ENCODE measurements at places on chromosomes 5 and 9.
A peak's percentile ranks its signal among the peaks of the same experiment; 100 is the strongest.

- DNase-seq: no peak
These were observed 244.4 kb upstream of the TUT7 start for GRCh38 chr9:86598411-86599239.

DNA sequence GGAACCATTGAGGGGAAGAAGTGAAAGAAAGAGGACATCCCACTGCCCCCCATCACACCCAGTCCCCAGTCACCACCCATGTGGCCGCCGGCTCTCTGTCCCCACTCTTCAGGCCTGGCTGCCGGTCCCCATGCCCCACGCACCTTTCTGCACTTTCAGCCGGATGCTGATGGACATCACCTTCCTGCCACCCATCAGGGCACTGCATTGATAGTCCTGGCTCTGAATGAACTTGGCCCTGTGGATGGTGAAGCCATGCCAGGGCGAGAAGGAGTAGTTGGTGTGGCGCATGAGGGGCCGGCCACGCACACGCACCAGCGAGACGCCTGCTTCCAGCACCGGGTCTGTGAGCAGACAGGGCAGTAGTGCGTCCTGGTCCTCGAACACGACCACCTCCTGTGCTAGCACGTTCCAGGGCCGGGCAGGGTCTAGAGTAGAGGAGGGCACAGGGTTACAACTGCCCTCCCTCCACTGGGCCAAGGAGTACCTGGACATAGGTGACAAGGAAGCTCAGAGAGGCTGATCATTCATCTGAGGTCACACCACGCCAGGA is 6.4 kb downstream of the CSF1R start:
- DNase-seq: no peak

DNA sequence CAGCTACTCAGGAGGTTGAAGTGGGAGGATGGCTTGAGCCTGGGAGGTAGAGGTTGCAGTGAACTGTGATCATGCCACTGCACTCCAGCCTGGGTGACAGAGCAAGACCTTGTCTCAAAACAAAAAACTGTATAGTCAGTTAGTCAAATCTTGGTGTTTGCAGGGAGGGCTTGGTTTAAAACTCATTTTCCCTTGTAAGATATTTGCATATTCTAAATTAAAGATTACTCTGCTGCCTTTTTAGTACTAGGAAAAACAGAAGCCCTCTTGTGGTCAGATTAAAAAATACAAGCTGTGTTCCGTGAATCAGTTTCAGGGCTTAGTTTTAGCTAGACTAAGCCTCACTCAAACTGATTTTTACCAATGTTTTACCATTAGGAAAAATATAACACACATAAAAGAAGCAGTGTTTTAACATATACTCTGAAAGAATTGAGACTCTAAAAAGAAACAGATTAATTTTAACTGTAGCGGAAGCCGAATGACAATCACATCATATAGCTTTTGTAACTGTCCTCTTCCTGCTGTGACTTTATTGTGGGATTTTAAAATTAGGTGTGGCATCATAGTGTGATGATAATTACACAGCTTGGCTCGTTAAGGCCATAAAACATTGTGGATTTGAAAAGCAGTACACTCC is 84.9 kb upstream of the BASP1 start:
- peak; percentile 15 for DNase-seq

DNA sequence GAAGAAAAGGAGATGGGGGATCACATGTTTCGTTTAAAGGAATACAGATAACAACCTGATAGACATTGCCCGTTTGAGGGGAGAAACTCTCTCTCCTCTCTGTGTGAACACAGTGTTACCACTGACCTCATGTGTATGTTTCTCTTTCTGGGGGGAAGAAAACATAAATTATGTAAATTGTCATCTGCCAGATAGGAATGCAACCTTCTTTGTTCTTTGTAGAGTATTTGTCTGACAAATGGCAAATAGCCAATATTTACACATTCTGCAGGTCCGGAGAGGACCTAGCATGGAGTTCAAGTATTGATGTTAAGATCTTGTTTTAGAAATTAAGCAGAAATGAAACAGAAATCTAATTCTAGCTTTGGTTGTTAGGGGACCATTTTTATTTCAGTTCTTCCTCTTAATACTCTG is 276.3 kb downstream of the SAXO1 start:
- no peak for DNase-seq

DNA sequence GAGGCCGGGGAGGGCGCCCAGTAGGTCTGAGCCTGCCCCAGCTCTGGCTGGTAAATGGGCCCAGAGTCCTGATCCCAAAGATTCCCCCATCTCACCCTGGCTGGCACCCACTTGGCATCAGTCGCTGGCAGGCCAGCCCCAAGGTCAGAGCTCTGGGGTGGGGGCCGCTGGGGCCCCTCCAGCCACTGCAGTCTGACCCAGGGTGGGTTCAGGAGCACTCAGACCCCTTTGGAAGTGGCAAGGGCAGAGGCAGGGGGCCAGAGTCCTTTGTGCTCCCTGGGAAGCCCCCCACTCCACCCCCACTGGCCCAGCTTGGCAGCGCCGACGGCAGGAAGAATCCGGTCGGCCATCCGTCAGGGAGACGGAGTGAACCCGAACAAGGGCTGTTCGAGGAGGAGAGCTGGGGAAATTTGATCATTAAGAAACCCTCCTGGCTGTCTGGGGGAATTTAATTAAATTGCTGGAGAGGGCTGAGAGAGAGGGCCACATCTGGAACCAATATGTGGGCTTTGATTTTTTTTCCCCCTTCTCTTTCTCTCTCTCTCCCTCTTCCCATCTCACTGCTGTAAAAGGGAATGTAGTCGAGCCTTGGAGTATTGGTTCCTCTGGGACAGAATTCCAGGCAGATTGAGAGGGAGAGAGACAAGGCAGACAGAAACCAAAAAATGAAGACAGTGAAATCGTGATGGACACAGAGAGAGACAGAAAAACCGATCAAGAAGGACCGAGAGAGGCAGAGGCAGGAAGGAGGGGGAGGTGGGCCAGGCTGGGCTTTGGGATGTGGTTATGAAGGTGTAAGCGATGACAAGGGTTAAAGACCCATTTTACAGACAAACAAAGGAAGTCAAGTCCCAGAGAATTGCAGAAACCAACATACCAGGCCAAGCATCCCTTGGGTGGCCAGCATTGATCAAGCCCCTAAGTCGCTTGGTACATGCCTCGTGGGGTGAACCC is 8.1 kb upstream of the ASB6 start:
- DNase-seq: no peak

DNA sequence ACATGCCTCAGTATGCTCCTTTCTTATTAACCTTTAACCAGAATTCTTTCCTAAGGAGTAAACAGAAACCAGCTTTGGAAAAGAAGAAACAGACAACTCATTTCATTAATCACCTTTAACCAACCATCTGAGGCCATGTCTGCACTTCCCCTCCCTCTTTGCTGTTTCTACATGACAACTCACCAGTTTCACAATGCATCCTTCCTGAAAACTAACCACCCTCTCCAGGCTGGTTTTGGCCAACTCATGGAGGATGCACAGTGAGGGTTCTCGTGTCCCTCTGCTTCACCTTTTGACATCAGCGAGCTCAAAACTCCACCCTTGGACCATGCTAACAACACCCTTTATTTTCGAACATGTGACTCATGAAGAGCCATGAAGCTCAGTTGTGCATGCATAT is 244.1 kb downstream of the ELAVL2 start:
- DNase-seq: no peak

GRCh38 chr9:112168197-112168596 is 6.9 kb downstream of the SUSD1 start:
- no peak for DNase-seq

DNA sequence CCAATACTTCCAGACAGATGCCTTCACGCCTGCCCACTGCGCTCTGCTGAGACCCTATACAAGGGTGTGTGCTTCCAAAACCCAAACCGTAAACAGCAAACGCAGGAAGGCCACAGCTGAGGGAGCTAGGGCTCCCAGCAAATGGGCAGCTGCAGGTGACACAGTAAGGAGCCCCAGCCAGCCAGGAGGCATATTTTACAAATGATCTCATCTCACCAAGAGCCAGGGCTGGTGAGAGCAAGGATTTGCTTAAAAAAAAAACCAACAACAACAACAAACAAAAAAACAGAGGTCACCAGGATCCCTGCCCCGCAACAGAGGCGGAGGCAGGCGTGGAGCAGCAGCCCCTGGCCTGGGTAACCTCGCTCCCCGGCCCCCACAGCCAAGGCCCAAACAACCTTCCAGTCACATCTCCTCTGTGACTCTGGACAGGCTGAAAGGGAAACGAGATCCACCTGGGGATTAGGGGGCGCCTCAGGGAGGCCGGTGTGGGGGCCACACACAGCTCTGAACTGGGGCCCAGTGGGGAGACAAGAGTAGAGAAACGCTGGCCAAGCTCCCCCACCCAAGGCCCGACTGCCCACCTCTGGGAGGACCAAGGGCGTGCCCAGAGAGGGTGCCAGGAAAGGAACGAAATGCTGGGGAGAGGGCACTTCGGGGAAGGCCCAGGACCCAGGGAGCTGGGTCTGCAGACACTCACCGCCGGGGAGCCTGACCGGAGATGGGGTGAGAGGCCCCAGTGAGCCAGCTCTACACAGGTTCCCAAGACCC is 3.3 kb downstream of the NACC2 start:
- no peak for DNase-seq

DNA sequence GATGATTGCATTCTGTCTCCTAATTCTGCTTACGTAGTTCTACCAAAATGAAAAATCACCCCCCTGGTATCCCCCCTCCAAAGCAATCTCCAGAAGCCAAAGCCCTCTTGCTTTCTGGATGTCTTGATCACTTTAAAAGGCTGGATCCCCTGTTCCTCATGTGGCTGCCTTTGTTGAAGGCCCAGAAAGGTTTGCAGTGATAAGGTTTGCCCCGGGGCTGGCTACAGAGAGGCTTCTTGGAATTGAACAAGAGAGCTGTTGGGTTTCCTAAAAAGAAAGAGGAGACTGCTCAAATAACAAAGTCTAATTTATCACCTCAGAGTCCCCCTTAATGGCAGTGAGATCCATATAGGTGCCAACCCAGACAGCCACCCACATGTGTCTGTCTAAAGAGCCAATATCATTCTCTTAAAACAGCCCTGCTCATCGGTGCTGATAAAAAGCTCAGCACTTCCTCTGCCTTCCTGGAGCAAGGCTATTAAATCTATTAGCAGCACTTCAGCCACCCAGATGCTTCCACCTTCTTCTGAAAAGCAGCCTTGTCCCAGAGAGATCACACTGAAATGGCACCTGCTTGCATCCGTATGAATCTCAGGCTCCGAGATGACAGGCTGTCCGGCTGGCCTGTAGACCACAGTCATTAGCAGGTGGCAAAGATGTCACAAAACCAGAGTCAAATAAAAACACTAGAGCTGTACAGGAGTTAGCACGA is 70.9 kb downstream of the TEX10 start:
- no peak for DNase-seq

DNA sequence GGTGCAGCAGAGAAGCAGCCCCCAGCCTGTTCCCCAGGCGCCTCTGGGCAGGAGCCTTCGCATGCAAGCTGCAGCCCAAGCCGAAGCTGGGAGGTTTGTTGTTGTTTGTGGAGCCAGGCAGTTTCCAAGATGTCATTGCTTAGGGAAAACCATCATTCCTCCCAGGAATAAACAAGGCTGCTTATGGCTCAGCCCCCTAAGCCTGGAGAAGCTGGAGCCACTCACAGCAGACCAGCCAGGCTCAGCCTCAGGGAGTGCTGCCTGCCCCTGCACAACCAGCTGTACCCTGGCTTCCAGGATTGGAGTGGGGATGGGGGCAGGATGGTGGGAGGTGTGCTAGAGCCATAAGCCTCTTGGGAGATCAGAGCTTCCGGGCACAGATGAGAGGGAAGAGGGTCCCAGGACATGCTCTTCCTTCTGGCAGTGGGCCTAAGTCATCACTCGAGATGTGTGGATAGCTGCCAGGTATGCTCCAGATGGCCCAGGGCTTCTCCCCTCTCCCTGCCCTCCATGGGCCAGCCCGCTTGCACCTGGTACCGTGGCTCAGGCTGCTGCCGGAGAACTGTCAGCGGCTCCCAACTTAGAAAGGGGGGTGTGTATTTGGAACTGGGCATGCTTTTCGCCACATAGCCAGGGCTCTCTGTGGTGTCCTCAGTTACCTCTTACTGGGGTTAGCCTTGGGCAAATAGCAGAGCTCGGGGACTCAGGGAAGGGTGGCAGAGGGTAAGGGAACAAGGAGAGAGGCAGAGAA is 105.2 kb downstream of the RGS3 start:
- DNase-seq: peak; percentile 96

- DNase-seq: no peak
These were observed 16.9 kb upstream of the FER start for GRCh38 chr5:108730617-108731340.

DNA sequence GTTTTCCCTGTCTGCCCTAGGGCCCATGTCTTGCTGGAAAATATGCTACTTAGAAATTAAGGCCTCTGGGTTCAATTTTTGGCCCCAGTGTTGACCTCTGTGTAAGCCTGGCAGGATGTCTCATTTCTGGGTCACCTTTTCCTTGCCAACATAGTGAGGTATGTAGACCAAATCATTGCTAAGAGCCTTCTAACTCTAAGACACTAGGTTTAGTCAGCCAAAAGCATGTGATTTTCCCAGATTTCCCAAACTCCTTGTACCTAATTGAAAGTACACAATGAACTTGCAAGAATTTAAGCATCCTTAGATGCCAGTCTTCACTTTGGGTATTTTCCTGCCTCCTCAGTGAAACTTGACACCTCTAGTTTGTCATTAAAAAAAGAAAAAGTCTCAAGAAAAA is 77.0 kb downstream of the GALNT10 start:
- DNase-seq: no peak

GRCh38 chr5:72282878-72283277 is 37.2 kb downstream of the MRPS27 start:
- DNase-seq: no peak

GRCh38 chr5:181114284-181114843 is 16.6 kb downstream of the OR2V1 start:
- DNase-seq: no peak
